CD4-positive, alpha-beta T cell treated with Interleukin-12 subunit alpha and Interleukin-12 subunit beta, for 1 hour (primary cell): ENCODE measurements at places on chromosomes 6 and 20.

- DNase-seq: no peak
These were observed 126.6 kb upstream of the NAA20 start for GRCh38 chr20:19890445-19891051.

GRCh38 chr6:69622230-69622629, 174.6 kb downstream of the LMBRD1 start:
- no peak for DNase-seq

DNA sequence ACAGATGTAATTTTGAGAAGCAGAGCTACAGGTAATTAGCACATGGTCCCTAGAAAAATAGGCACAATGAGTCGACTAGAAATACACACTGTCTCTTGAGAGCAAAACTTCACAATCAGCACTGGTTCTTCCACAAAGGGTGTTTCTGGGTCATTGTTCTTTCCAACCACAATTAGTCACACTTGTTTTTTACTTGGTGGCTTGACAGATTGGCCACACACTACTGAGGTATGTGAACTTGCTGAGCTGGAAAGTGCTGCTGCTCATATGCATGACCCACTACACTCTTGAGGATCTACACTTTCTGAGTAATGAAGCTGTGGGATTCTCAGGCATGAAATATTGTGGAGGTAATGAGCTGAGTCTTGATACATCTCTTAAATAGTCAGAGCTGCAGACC, 347.7 kb downstream of the BCKDHB start:
- DNase-seq: peak; percentile 6

DNA sequence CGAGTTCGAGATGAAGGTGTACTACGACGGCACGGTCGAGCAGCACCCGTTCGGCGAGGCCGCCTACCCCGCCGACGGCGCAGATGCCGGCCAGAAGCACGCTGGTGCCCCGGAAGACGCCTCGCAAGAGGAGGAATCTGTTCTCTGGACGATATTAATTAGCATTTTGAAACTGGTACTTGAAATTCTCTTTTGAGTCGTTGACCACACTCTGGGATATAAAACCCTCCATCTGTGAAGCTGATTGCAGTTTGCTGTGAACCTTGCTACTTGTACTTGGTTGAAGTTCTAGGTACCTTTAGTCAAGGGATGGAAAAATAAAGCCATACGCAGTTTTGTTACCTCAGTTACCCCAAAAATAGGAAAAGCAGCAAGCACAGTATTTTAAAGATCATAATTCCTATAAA, 917 bp downstream of the C6orf120 start:
- no peak for DNase-seq

GRCh38 chr20:8855315-8855714, 213.6 kb upstream of the PLCB4 start:
- no peak for DNase-seq

- no peak for DNase-seq
These were observed 71.9 kb downstream of the GJA10 start for GRCh38 chr6:89966228-89966544.
